ENCODE measurements at places on chromosomes 11 and 22.

DNA sequence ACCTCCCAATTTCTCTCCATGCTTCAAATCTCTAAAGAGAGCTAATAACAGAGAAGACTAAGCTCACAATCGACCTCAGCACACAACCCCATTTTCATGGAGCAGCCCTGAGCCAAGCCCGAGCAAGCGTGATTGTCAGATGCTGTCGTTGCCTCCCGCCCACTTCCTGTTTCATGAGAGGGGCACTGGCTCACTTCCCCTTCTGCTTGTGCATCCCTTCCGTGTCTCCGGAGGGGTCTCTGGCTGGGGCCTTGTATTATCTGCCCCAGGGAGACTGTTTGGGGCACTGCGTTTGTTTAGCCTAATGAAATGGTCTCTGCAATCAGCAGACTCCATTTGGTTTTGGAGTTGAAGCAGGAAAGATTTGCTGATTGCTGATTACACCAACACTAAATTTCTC lies 181.3 kb upstream of the SEZ6L start:
- no peak for DNase-seq

DNA sequence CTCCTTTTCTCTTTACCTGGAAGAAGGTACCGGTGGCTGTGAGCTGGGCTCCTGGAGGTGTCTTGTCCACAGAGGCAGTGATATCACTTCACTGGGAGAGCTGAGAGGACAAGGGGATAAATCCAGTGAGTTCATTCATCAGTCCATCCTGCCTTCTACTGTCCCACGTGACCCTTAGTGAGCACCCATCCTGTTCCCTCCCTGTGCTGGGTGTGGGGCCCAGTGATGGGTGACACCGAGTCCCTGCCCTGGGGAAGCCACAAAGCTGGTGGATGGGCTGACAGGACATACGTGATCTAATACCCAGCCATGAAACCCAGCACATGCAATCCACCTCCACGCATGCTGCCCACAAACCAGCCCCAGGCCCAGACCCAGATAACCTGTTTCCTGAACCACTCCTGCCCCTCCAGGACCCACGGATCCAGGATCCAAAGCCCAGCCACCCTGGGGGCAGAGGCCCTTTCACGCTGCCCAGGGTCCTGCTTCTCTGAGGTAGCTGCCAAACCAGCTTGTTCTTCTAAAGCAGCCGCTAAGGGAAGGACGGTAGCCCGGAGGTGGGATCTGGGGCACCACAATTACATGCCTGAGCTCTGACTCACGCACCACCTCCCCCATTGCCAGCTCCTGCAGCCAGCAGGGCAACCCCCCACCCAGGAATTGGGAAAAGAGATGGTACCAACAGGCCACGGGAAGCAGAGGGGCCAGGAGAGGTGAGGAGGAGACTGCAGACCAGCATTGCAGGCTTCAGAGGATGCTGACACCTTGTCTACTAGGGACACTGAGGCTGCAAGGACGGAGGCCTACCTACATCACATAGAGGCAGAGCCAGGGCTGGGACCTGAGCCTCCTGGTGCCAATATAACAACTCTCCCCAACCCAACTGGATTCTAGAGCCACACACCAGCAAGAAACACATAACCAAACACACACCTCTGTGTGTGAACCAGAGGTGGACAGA lies 35.2 kb downstream of the GDPD5 start:
- DNase-seq = no peak

- DNase-seq = no peak
Measured at GRCh38 chr22:23219822-23220484, 39.6 kb downstream of the BCR start.

DNA sequence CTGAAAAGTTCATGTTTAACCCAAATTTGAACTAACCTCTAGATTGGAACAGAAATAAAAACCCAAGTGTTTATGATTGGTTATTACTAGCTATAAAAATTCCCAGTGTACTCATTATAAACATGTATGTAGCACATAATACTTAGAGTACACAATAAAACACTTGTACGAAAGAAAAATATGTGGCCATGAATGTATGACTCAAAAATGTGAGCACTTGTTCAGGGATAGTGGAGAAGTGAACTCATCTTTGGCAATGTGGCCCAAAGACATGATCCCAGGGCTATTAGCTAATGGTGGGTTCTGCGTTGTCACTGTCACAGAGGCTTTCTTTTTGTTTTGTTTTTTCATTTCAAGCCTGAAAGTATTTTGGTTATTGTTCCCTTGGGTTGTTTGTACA lies 72.0 kb downstream of the PPFIBP2 start:
- DNase-seq = no peak

DNA sequence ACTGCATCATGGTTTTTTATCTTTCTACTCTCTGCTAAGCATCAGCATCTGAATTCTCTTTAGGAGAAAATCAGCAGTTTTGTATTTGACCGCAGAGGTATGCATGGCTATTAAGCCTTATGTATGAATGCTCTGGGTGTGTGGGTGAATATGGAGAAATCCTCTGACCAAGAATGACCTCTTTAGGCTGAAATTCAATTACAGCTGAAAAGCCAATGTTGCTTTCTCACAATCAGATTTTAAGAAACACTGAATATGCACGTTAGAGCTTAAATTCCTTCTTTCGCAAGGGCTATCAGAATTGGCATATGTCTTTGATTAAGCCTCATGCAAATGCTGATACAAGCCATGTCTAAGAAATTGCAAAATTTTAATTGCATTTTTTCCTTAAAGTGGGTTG lies 43.2 kb downstream of the ARHGAP42 start:
- DNase-seq = no peak

- no peak for DNase-seq
Measured at GRCh38 chr22:25797498-25798290, 55.7 kb downstream of the MYO18B start.

GRCh38 chr22:31049815-31050420 lies 31.2 kb upstream of the SMTN start:
- no peak for DNase-seq

DNA sequence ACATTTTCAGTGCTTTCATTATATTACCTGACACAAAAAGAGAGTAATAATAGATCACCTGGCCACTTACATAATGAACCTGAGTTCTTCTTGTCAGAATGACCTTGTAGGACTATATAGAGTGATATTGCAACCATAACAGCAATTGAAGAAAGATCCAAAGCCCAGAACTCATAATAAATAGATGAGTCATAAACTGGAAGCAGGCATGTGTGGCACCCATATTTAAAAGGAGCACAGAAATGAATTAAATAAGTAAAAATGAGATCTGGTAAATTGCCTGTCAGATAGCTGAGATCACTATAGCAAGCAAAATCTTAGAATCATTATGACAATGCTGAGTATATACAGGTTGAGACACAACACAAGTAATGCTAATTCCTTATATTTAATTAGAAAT lies 331.8 kb downstream of the AASDHPPT start:
- no peak for DNase-seq

GRCh38 chr11:62876712-62877111 lies 4.0 kb upstream of the SLC3A2 start:
- DNase-seq = no peak

DNA sequence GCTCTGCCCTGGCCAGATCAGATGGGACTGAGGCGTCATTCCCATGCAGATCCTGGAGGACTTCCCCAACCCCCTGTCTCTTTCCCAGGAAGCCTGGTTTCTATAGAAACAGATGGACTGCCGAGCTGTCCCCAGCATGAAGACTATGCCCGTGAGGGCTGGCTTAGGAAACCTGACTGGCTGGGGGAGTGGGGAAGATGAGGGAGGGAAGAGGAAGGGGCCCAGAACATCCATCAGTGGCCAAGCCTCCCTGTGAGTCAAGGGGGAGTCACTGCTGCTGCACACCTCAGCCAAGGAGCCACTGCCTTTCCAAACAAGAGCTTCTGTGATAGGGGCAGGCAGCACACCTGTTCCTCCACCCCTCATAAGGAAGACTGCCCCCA lies 5.8 kb downstream of the TP53I11 start:
- no peak for DNase-seq

Measured in NCI-H1694 treated with DMSO at 0.1 percent for 48 hours (cell line).